ENCODE measurements at places on chromosomes 5 and 9. TPM values are rescaled to one million over a fixed set of nuclear protein-coding genes. Genes with fewer than 3 reads are reported as not detected.

DNA sequence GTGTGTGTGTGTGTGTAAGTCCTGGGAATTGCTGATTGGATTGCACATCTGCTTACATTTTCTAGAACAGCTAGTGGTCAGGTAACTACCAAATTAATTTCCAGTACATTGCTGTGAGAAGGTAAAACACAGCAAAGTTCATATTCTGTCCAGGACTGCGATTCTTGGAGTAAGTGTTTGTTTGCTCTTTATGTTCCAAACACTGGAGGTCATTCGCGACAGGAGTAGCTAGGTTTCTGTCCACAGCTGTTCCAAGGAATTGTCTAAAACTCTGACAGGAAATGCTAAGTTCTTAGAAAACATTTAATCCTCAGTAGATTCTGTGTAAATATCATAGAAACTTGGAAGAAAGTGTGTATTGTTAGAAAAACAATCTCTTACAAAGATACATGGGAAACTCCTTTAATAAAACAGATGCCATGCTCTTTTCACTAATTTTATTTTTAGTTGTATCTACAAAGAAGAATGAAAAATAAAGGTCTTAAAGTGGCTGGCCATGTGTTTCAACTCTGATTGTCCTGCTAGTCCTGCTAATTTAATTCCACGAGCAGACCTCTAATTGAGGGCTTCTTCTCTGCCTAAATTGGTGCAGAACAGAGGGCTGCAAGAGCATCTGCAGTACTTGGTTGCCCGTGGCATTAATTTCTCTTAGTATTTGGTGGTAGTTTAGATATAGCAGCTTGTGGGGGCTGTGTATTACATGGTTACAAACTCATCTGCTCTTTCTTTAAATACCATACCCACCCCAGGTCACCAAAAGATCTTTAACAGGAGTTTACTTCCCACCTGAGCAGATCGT is 464.5 kb downstream of the RASEF start:
- DNase-seq, result no peak

DNA sequence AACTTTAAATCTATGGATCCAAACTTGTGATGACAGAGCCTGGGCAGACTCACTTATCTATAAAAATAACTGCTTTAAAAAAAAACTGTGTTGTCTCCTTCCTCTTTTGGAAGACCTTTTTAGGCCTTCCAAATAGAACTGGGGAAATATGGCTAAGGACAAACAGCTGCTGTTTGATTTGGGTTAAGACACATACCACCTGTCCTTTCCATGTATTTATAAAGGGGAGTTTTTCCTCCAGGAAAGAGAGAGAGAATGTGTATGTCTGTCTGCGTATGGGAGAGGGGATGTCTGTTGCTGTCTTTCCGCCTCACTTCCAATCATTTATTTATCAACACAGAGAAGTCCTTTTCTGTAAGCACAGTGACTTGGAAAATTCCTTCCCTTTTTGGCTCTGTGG is 2.8 kb downstream of the ARHGEF37 start:
- DNase-seq, result no peak

- peak; percentile 74 for DNase-seq
Measured at GRCh38 chr5:140267559-140268018, 35.3 kb downstream of the PFDN1 start.

The SPATA31D4 gene
- total RNA-seq, result not detected

The C5orf58 gene
- not detected for total RNA-seq

The FREM1 gene
- total RNA-seq, result under 0.01 TPM

Measured in dermis microvascular lymphatic vessel endothelial cell (primary cell).